Calu3 (cell line): ENCODE measurements at places on chromosomes 7 and 10.

DNA sequence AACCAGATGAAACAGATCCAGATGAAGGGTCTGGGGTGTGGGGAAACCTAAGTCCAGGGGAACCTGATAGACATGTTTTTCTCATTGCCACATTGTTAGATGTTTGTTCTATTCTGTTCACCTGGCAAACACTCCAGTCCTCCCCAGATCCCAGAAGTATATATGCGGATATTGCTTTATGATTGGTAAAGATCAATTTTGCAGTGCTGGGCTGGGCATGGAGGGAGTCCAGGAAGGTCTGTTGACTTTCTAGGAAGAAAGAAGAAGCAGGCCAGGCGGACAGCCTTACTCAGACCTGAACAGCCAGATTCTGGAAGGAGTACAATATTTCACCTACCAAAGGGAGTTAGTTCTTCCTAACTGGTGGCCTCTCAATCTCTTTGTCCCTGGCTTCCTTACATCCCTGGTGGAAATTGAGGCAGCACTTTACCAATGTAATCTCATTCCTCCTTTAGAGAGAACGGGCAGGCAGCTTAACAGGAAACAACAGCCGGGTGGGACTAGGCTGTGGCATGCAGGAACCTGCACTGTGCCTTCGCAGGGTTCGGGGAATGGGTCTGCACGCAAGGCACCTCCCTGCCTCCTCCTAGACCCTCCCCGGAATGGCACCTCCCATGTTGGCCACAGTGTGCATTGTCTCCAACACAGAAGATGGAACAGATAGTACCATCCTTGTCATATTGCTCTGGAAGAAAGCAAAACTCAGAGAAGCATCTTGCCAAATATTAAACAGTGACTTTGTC, 930 bp downstream of the GIMAP6 start:
- DNase-seq, result no peak

DNA sequence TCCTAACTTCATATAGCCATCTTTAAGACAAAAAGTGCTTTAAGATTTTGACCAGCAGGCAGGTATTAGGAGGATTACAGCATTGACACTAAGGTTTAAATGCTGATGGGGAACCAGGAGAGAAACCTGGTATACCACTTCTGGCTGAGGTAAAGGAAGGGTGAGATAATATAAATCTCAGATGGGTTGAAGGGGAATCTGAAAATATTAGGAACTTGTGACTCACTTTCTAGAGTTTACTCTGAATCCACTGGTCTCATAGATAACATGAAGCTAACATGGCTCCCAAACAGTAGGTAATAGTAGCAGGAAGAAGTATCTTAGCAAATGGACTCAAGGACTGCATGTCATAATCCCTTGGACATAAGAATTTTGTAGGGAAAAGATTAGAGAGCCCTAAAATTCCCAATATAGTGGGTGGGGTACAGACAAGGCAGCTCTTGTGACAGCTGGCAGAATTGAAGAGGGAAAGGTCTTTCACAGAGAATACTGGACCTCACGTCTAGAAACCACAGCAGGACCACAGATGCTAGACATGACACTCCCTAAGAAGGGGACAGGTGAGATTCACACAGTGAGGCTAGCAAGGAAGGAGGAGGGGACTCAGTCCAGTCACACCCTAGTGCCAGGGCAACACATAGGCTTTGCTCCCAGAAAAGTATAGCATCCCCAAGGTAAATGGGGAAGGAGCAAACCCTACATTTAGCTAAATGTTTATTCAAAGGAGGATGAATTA, 3.5 kb downstream of the PTTG1IP2 start:
- no peak for DNase-seq

GRCh38 chr7:94445696-94446194, 51.0 kb downstream of the COL1A2 start:
- no peak for DNase-seq

- no peak for DNase-seq
Observed at GRCh38 chr10:117107238-117107637, 30.8 kb downstream of the VAX1 start.

- DNase-seq, result no peak
Observed at GRCh38 chr10:20396205-20396604, 500.9 kb downstream of the NEBL start.

- DNase-seq, result no peak
Observed at GRCh38 chr7:29561271-29561670, 2.4 kb upstream of the PRR15 start.

DNA sequence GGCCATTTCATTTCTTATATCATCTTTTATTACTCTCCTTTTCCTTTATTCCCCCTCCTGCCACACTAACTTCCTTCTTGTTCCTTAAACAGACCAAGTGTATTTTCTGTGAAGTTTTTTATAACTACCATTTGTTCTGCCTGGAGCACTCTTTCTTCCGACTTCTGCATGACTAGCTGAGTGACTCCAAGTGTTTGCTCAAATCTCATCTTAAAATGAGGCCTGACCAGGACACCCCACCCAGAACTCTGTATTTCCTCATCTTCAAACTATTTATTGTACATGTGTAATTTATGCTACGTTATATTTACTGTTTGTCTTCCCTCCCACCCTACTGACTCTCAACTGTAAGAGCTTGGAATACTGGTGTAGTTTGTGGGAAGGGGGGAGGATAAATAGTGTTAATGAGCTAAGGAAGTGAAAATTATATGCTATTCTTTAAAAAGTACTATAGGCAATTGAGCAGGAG, 3.2 kb downstream of the MINDY3 start:
- no peak for DNase-seq

- DNase-seq, result no peak
Observed at GRCh38 chr10:70772627-70773026, 12.6 kb downstream of the TBATA start.

DNA sequence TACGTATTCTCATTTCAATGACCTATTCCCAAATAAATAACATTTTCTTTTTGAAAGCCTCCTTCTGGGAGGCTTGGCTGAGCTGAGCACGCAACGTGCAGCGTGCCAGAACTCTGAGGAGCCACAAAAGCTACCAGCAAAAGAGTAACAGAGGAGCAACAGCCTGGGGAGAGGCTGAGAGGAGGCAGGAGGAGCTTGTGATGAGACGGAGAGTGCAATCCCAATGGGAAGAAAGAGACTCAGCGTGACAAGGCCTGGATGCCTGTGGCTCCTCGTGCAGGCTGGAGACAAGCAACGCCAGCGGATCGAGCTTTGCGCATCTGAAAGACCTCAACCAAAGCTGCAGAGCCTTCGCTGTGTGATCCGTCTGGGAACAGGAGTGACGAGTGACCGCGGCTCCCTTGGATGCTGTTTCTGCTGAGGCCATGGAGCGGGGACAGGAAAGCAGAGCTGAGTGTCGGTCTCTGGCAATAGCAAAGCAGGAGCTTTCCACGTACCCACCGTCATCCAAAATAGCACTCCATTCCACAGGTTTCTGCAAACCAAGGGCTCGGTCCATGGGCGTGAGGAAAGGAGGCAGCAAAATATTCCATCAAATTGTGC, 171.7 kb upstream of the PFKP start:
- no peak for DNase-seq

- no peak for DNase-seq
Observed at GRCh38 chr7:95316588-95316987, 7.7 kb downstream of the PON1 start.

- DNase-seq, result no peak
Observed at GRCh38 chr7:102942181-102942866, 29.5 kb downstream of the LRRC17 start.

DNA sequence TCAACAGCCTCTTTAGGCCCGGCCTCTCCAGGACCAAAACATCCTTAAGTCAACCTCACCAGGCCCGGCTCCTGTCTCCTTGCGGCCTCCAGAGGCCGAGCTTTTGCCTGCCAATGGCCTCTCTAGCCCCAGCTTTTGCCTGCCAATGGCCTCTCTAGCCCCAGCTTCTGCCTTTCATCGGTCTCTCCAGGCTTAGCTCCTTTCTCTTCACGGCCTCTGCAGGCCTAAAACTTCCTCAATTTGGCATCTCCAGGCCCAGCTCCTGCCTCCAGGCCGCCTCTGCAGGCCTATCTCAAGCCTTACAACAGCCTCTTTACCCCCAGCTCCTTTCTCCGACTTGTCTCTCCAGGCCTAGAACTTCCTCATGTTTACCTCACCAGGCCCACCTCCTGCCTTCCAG, 15.7 kb upstream of the TMEM248 start:
- DNase-seq, result no peak

DNA sequence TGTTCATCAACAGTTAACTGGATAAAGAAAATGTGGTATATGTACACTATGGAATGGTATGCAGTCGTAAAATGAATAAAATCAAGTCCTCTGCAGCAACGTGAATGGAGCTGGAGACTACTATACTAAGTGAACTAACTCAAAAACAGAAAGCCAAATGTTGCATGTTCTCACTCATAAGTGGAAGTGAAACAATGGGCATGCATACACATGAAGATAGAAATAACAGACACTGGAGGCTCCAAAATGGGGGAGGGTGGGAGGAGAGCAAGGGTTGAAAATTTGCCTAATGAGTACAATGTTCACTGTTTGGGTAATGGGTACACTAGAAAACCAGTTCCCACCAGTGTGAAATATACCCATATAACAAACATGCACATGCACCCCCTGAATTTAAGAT, 179.5 kb downstream of the ZWINT start:
- no peak for DNase-seq

GRCh38 chr10:4095166-4095917, 310.3 kb upstream of the KLF6 start:
- DNase-seq, result no peak

- DNase-seq, result no peak
Observed at GRCh38 chr7:42617071-42617765, 294.7 kb downstream of the C7orf25 start.

DNA sequence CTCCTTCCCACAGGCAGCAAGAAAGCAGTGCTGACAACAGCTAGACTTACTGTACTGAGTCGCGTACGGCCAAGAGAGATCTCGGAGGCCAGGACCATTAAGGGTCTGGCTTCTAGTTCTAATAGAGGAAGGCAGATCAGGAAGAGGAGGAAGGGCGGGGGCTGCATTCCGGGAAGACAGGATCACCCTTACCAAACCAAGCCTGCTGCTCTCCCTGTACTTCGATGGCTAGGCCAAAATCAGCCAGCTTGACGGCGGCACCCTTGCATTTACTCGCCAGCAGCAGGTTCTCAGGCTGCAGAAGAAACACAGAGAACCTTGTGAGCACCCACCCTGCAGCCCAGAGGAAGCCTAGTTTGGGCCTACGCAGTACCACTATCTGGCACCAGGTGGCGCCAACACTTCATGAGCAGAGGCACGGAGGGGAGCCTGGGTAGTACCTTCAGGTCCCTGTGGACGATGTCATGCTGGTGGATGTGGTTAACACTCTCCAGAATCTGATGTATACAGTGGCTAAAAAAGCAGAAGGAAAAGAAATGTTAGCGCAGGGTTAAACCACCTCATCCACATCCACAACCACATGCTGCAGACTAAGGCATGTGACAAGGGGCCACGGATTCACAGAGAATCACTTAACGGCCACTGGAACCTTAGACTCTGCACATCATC, 25.4 kb downstream of the CAMK2G start:
- peak; percentile 91 for DNase-seq

DNA sequence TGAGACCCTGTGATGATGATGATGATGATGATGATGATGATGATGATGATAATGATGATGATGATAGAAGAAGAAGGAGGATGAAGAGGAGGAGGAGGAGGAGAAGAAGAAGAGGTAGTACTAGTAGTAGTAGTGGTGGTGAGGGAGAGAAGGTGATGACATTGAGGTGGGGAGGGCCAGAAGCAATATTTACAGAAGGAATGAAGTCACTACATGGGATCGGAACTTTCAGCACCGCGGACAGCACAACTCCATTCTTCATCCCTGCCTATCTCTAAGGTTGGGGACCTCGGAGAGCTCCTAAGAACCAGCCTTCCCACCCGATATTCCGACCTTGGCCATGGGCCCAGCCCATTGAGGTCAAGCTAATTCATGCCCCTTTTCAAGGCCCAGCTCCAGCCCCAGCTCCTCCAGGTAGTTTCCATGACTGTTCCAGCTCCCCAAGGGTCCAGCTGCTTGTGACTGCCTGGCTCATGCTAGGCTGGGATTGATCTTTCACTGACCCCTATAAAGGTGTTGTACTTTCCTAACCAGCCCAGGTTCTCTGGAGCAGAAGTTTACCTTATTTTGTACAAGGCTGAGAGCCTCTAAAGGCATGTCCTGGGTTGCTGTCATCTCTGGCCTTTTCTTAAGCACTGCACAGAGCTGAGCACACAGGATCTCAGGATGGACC, 10.3 kb downstream of the CRHR2 start:
- DNase-seq, result peak; percentile 64

- DNase-seq, result no peak
Observed at GRCh38 chr10:84416245-84416555, 87.8 kb downstream of the CCSER2 start.

GRCh38 chr7:117962366-117962994, 89.2 kb upstream of the CTTNBP2 start:
- no peak for DNase-seq

GRCh38 chr7:78543976-78544375, 745.4 kb downstream of the PHTF2 start:
- no peak for DNase-seq

DNA sequence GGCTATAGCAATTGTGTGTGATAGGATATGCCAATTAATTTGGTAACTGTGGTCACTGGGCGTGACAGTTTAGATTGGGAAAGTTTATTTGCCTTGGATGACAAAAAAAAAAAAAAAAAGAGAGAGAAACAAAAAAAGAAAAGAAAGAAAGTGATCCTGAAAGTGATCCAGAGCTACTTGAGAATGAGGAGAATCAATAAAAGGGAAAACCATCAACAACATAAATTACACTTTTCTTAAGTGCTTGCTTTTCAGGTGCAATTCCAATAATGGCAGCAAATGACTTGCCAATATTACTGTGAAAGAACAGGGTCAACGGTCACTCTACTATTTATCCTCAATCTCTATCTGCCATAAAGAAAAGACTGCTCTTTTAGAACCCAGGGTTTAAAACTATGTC, 191.8 kb upstream of the SEMA3C start:
- DNase-seq, result no peak

DNA sequence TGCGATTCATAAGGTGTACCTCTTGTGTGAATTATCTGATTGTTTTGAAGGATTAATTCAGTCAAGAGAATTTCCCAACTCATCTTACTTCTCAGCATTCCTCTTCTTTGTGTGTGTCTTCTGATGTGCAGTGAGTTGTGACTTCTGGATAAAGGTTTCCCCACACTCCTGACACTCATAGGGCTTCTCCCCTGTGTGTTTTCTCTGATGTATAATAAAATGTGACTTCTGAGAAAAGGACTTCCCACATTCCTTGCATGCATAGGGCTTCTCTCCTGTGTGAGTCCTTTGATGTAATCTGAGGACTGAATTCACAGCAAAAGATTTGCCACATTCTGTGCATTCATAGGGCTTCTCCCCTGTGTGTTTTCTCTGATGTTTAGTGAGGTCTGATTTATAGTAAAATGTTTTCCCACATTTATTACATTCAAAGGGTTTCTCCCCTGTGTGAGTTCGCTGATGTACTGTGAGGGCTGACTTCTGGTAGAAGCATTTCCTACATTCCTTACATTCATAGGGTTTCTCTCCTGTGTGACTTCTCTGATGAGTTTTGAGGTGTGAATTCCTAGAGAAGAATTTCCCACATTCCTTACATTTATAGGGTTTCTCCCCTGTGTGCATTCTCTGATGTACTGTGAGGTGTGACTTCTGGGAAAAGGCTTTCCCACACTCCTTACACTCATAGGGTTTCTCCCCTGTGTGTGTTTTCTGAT, 24.2 kb downstream of the ZNF25 start:
- no peak for DNase-seq
